ENCODE measurements at places on chromosomes 5 and 9. TPM values are rescaled to one million over a fixed set of nuclear protein-coding genes. Genes with fewer than 3 reads are reported as not detected.

- peak; percentile 1 for DNase-seq
Measured at GRCh38 chr5:87650284-87650683, 237.6 kb upstream of the CCNH start.

The FGF10 gene
- total RNA-seq: not detected

- no peak for DNase-seq
Measured at GRCh38 chr5:1414311-1415058, 30.8 kb downstream of the SLC6A3 start.

- no peak for DNase-seq
Measured at GRCh38 chr9:105309531-105309931, 65.1 kb downstream of the SLC44A1 start.

GRCh38 chr5:96280946-96281393 lies 152.1 kb downstream of the PCSK1 start:
- peak; percentile 32 for DNase-seq

DNA sequence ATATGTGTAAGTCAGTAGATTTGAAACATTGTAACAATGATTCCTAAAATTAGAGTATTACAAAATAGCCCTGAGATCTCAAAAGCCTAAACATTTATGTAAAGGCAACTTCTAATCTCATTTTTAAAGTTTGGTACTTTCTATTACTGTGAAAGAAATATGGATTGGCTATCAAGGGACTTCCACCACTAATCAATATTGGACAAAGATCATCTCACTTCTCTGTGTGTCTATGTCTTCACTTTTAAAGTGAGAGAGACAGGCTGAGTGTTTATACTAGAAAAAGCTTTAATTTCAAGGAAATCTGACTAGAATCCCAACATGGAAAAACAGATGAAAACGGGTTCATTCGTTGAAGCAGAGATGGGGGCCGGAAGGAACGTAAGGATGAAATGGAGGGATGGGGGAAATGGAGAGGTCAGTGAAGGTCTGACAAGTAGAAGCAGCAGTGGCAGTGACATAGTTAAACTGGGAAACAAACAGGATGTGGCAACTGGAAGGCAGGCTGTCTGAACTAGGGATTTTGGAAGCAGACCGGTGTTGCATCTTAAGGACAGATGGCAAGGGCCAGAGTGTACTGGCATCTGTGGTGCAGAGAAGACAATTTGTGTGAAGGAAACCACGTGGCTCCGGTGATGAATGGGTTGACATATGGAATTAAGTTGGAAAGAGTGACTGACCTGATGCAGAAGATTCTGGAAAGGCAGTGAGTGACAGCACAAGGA lies 60.8 kb downstream of the PDE4D start:
- DNase-seq: no peak

GRCh38 chr9:27423915-27424710 lies 100.0 kb upstream of the IFNK start:
- DNase-seq: no peak

DNA sequence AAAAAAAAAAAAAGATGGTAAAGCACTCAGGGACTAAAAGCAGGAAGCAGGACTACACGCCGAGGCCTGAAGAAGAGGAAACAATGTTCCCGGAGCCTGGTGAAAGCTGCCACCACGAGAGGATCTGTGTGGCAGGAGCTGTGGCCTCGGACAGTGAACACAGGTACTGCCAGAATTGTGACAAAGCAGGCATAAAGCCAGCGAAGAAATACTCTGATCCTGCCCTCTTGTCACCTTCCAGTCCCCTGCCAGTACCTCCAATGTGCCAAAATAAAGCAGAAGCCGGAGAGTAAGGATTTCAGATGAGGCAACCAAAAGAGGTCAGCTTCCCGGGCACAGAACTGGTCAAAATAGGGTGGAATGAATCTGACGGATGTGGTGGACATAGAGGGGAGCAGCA lies 211.5 kb upstream of the TARS1 start:
- no peak for DNase-seq

The POLR3G gene
- 10.8 TPM for total RNA-seq

The PAEP gene
- not detected for total RNA-seq

DNA sequence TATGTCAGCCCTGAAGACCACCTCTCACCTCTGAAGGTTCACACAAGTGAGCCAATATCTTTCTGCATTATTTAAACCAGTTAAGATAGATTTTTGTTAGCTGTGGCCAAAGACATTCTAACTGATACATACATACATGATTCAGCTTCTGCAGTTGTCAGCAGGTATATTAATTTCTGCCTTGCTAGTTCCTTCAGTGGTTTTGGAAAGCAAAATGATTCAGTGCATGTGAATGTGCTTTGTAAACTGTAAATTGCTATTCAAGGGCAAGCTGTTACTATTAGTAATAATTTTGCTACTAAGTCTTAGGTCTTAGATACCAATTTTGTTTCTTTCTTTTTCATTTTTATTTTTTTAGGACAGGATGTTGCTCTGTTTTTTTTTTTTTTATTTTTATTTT lies 89.2 kb upstream of the ERBIN start:
- DNase-seq: peak; percentile 68

The ASPN gene
- total RNA-seq: not detected

DNA sequence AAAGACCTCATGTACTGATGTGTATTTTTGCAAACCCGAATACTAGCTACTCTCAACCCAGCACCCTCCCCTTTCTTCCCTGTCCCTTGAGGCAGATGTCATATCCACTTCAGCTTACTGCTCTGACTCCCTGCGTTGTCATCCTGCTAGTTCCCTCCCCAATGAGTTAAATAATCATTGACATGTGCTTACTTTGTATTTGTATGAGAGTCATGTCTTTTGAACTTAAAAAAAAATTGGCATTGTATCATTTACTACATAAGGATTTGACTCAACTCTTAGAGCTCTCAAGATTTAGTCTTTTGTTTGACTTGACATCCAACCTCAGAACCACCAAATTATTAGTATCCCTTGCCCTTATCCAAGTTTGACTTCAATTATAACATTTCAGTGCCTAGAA lies 219.7 kb upstream of the TUT7 start:
- no peak for DNase-seq

DNA sequence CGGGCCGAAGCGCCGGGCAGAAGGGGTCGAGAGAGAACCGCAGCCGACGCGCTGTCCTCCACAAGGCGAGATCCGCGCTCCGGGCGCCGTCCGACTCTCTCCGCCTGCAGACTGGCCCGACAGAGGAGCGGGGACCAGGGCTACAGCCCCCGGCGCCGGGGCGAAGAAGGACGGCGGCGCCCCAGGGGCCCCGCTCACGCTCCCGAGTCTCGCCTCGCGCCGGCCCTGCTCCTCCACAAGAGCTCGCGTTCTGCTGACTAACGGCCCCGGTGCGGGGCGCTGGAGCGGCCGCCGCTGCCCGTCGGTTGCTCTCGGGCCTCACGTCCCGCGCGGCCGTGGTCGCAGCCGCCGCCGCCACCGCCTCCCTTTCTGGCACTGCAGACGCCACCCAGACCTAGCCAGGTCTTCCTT lies 338 bp downstream of the ABHD17B start:
- DNase-seq: no peak

DNA sequence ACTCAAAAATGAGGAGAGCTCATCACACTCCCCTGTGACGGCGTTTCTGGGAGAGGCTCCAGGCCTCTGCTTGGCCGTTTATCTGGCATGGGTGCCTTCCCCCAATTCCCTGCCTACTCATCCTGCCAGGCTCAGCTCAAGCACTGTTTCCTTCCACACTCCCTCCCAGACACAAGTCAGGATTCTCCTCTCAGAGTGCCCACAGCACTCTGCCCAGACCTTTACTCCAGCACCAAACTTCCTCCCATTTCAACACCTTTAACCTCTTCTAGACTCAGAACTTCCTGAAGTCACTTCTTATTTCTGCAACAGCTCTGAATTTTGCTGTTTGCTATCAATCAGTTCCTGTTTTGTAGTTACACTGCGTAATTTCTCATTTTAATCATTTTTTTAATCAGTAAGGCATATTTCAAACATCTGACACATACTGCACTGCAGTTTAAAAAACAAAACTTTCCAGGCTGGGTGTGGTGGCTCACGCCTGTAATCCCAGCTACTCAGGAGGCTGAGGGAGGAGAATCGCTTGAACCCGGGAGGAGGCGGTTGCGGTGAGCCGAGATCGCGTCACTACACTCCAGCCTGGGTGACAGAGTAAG lies 16.0 kb downstream of the TRMO start:
- no peak for DNase-seq

The AK8 gene
- 2.3 TPM for total RNA-seq

DNA sequence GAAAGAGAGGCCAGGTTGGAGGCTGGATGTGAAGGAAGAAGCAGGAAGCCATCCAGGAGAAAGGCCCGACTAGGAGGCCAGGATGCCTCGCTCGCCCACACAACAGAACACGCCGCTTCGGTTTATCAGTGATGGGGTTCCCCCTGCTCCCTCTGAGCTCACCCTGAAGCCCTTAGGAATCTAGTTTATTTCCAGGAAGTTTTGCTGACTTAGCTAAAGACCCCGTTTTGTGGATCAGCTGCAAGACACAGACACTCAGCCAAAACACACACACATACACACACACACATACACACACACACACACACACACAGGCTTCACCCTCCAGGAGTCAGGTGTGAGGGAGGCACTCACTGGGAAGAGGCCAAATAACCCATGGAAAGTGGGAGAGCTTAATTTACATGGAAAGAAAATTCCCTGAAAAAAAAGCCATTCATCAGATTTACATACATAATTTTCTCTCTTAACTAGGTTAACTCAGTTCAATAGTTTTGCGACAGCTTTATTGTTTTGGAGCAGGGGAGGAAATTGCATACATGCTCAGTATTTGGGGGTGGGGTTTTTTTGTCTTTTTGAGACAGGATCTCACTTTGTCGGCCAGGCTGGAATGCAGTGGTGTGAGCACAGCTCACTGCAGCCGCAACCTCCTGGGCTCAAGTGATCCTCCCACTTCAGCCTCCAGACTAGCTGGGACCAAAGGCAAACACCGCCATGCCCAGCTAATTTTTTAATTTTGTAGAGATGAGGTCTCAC lies 92.7 kb upstream of the HAND1 start:
- DNase-seq: no peak

- peak; percentile 74 for DNase-seq
Measured at GRCh38 chr9:92790542-92791527, 26.2 kb upstream of the BICD2 start.

The ENTREP1 gene
- 1.0 TPM for total RNA-seq

DNA sequence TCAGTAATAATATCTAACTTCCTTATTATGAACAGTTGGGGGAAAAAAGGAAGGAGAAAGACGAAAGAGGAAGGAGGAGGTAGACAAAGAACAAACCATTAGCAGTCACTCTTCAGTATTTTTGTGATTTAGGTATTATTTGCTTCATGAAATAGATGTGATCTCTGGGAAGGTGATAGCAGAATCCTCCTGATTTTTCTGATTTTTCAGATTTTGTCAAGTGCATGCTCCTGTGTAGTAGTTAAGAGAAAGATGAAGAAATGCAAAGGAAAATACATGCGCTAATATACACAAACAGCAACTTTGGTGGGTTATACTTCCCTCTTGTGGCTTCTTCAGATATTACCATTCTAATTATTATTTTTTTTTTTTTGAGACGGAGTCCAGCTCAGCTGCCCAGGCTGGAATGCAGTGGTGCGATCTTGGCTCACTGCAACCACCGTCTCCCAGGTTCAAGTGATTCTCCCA lies 31.6 kb downstream of the LMNB1 start:
- DNase-seq: peak; percentile 29

DNA sequence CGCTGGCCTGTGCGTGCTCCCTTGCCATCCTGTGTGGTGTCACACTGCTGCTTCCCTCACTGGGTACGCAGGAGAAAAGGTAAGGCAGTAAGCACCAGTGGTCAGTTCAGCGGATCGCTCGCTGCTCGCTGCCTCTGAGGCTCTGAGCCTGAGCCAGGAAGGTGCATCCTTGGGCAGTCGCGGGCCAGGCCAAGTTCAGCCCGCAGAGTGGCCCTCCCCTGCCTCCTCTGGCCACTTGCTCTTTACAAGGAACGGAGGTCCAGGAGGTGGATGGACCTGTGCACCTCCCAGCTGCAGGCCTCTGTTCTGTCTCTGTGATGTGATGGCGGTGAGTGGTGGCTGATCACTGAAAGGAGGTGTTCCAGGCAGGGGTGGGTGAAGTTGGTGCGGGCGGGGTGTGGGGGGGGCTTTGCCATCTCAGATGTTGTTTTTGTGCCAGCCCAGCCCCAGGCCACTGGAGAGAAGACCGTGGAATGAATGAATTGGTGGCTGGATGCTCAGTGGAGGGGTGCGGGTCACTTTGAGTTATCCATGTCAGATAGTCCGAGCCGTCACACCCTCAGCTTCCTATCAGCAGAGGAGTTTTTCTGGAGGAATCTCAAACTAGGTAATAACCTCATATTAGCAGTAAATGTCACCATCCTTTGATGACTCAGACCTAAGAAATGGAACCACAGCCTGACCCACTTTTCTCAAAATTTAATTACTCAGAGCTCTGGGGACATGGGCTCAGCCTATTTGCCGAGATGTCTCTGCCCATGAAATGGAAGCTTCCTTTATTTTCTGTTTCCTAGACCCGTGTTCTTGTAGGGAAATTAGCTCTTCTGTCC lies 7.3 kb downstream of the COL5A1 start:
- no peak for DNase-seq

The CARTPT gene
- not detected for total RNA-seq

GRCh38 chr9:112479221-112479620 lies 7.4 kb upstream of the KIAA1958 start:
- no peak for DNase-seq

The NKD2 gene
- total RNA-seq: 0.10 TPM

DNA sequence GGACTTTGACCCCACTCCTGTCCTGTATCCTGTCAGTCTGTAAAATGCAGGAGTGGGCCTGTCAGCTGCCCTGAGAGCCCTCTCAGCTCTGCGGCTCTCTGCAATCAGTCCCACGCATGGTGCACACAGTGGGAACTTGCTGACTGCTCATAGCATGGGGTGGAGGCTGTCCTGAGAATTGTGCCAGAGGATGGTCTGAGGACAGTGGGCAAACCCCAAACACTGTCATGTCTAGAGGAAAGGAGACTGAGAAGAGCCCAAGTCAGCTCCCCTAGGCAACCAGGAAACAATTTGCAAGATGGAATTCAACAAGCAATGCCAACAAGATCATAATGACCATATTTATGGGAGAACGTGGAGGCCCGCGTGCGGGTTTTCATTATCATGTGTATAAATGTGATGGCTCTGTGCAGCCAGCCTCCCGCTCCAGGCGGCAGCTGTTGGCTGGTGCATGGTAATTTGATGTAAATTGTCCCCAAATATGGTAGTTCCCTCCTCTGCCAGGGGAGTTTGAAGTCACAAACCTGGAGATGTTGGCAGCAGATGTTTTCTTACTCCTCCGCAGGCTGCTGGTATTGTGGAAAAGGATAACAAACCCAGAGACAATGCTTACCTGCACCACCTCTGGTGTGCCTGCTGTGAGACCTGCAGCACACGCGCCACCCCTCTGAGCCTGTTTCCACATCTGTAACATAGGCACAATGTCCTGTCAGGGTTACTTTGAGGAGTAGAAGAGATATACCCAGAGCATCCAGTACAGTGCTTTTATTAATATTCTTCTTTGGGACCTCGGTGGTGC lies 39.8 kb upstream of the ALDH1B1 start:
- DNase-seq: no peak

The LYRM7 gene
- total RNA-seq: 10.0 TPM

DNA sequence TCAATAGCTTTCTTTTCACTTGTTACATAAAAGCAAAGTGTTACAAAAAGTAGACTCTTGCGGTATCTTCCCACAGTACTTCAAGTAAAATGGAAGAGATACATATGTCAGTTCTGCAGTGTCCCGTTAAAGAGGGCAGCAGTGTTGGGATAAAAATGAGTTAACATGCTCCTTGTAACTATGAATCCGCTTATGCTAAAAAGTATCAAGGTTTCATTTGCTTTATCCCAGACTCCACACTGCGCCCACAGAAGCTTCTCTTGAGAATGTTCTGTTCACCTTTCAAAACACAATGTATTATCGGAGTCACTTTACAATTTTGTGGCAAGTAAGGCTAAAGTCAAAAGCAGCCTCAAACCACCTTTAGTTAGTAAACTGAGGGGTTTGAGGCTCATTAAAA lies 790 bp downstream of the PTAR1 start:
- DNase-seq: no peak

GRCh38 chr5:179217356-179217755 lies 127.9 kb downstream of the ADAMTS2 start:
- no peak for DNase-seq
